ENCODE measurements at places on chromosomes 1 and 21. TPM values are rescaled to one million over a fixed set of nuclear protein-coding genes. Genes with fewer than 3 reads are reported as not detected.

DNA sequence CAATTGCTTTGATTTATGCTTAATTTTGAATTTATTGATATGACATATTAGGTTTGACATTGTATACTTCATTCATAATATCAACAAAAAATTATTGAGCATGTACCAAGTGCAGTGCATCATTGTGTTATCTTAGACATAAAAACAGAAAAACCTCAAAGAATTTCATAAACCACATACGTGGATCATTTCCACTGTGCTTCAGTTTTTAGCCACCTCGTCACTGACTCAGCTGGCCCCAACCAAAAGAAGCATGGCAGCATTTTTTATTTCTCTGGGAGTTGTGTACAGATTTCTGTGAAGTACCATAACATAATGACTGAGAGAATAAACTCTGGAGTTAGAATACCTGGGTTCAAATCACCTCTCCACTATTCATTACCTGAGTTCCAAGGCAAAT lies 95.6 kb upstream of the C1orf87 start:
- H3K4me3 ChIP-seq: no peak overlapping the region
- H3K4me1 ChIP-seq: no peaks in the 10 kb centered on the region
- no peaks in the 10 kb centered on the region for H3K36me3 ChIP-seq
- no peak for DNase-seq
- no peaks in the 10 kb centered on the region for H3K27me3 ChIP-seq

DNA sequence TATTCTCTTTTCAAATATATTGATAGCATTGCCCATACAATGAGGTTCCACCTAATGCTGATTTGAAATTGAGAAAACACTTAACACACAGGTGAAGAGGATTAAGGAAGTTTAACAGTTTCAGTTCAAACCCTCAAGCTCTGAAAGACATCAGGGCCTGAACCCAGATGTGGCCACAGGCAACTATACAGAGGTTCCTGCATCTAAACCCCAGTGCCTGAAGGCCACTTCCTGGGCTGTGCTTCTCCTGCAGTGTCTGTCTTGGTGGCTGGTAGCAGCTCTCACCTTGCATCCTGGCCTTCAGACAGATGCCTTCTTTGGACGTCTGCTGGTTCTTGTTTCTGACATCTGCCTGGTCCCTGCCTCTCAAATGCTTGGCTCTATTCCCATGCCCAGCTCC lies 25.1 kb upstream of the NGF start:
- no peaks in the 10 kb centered on the region for H3K36me3 ChIP-seq
- H3K27me3 ChIP-seq: peaks cover 2% of the 10 kb centered on the region
- H3K27ac ChIP-seq: no peak overlapping the region
- no peak for DNase-seq

The STK40 gene
- total RNA-seq: 44.4 TPM

DNA sequence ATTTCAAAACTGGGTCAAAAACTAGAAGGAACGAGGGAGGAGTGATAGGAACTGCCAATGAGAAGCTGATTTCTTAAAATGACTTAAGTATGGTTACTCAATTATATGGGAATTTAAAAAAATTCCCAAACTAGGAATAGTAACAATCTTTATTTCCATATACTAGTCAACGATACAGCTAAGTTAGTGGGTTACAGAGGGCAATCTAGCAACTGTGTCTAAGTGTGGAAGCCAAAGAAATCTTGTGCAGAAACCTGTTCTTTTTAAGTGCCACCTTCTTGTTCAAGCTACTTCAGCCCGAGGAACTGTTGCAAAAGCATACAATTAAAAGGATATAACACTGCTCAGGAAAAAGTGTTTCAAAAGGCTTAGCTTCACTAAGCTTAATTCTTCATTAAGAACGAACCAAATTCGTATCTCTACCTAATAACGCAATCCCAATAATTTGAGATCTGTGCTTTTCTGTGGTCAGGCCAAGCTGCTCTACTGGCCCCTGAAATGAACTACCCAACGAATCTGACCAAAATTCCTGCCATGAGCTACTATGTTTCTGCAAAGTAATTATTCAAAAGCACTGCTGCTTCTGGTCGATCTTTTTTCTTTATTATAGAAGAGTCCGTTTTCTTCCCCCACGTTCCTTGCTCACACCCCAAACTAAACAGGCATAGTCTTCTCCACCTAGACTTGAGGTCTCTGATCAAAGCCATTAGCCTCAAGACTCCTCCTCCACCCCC lies 1.8 kb downstream of the USP24 start:
- DNase-seq: no peak
- peak overlapping the region; percentile 86 for H3K27ac ChIP-seq
- peak overlapping the region; percentile 83 for H3K4me3 ChIP-seq

The MYOC gene
- total RNA-seq: not detected

The IFNGR2 gene
- total RNA-seq: 9.8 TPM

DNA sequence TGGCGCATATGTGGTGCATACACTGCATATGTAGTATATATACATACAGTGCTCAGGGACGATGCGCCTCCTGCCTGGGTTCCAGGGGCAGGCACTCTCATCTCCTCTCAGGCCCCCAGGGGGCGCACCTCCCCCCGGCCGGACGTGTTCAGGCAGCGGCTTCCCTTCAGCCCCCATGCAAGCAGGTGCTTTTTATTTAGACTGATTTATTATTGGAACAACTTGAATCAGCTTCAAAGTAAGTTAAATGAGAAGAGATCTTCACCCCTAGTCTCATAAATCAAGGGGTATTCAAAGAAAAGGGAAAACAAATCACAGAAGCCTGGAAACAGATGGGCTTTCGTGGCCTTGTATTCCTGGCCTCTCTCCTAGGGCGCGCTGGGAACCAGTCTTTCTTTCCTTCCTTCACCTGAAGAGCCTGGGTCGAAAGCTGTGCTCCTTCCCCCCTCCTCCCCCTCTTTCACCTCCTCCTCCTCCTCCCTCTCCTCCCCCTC lies 64.6 kb downstream of the UBIAD1 start:
- no peak overlapping the region for H3K4me3 ChIP-seq
- H3K27me3 ChIP-seq: peaks cover 18% of the 10 kb centered on the region
- peaks cover 6% of the 10 kb centered on the region for H3K4me1 ChIP-seq
- peak; percentile 85 for DNase-seq

GRCh38 chr1:35935442-35936388 lies 4.8 kb downstream of the AGO3 start:
- H3K27ac ChIP-seq: no peak overlapping the region
- H3K27me3 ChIP-seq: no peaks in the 10 kb centered on the region
- H3K4me3 ChIP-seq: no peak overlapping the region
- peaks cover 38% of the 10 kb centered on the region for H3K4me1 ChIP-seq

GRCh38 chr1:44084998-44085675 lies 33.5 kb upstream of the KLF17 start:
- H3K27me3 ChIP-seq: peaks cover 26% of the 10 kb centered on the region
- no peaks in the 10 kb centered on the region for H3K4me1 ChIP-seq
- no peak overlapping the region for H3K27ac ChIP-seq
- no peaks in the 10 kb centered on the region for H3K36me3 ChIP-seq
- no peak for DNase-seq
- no peak overlapping the region for H3K4me3 ChIP-seq

GRCh38 chr1:41372600-41372993 lies 11.4 kb downstream of the FOXO6 start:
- no peaks in the 10 kb centered on the region for H3K4me1 ChIP-seq
- no peak overlapping the region for H3K4me3 ChIP-seq
- no peaks in the 10 kb centered on the region for H3K36me3 ChIP-seq

The FAM131C gene
- total RNA-seq: 0.87 TPM

The HSD17B7 gene
- total RNA-seq: 28.8 TPM

The PLA2G2A gene
- not detected for total RNA-seq

GRCh38 chr1:32606565-32607371 lies 43.6 kb downstream of the ZBTB8OS start:
- H3K27ac ChIP-seq: no peak overlapping the region
- H3K4me1 ChIP-seq: no peaks in the 10 kb centered on the region
- no peak overlapping the region for H3K4me3 ChIP-seq
- H3K36me3 ChIP-seq: no peaks in the 10 kb centered on the region

- no peak for DNase-seq
- H3K36me3 ChIP-seq: no peaks in the 10 kb centered on the region
- no peak overlapping the region for H3K4me3 ChIP-seq
- peaks cover 2% of the 10 kb centered on the region for H3K27me3 ChIP-seq
Measured at GRCh38 chr1:100631015-100631551, 88.5 kb upstream of the VCAM1 start.

The S100A7A gene
- total RNA-seq: not detected

The TFF3 gene
- total RNA-seq: not detected

- H3K27ac ChIP-seq: no peak within 1 kb of the TSS
- no peak for DNase-seq
- peaks cover 25% of the 10 kb centered on the region for H3K27me3 ChIP-seq
- no peak within 1 kb of the TSS for H3K4me3 ChIP-seq
- no peaks in the 10 kb centered on the region for H3K4me1 ChIP-seq
Measured at GRCh38 chr1:159439422-159439821, at the start of gene OR10J1. OR10J1 (plus strand) TSS chr1:159439722; CDS start chr1:159439792, 70 bp downstream.

The PLD5 gene
- total RNA-seq: not detected

The CYP4X1 gene
- total RNA-seq: not detected

DNA sequence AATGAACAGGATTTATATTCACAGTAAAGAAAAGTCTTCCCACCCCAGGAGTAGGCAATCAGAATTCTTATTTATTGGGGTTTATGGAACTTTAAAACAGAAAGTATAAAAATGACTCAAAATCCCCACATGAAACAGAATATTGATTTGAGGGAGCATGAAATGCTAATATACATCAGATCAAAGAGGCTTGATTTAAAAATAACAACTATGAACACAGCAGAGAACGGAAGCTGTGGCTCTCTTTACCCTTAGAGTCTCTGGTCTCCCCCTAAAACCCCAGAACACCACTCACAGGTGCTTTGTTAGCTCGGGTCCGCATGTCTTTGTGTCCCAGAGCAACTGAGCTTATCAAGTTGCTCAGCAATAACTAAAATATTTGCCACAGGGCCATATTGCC lies 31.2 kb upstream of the FASLG start:
- H3K27me3 ChIP-seq: peaks cover 8% of the 10 kb centered on the region
- no peaks in the 10 kb centered on the region for H3K36me3 ChIP-seq
- DNase-seq: peak; percentile 28

DNA sequence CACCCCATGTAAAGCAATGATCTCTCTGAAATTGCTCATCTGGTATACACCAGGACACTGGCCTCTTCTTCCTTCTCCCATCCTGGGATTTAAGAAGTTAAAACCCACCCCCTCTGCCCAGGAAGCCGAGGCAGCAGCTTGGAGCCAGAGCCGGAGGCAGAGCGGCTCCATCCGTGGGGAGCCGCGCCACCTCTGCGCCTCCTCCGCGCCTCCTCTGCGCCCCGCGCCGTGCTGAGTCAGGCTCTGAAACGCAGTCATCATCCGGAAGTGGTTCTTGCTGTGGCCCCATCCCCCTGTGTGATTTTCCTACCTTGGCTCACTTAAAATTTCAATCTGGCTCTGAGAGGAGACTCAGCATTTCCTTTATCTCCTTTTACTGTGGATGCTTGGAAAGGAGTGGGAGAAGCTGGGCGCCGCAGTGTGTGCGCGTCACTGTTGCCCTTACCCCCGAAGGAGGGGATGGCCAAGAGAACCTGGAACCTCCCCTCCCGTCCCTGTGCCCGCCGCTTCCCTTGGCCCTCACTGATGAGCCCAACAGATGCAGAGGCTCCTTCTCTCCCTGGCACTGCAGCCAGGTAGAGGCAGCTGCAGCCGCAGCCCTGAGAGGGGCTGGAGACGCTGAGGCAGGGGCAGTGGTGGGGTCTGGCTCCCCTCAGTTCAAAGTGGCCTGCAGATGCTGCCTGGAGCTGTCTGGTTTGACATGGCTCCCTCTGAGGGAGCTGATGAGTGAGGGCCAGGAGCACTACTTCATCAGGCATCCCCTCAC lies 15.3 kb upstream of the NPHP4 start:
- H3K4me3 ChIP-seq: no peak overlapping the region
- no peak overlapping the region for H3K27ac ChIP-seq
- no peaks in the 10 kb centered on the region for H3K36me3 ChIP-seq
- peaks cover 15% of the 10 kb centered on the region for H3K4me1 ChIP-seq

DNA sequence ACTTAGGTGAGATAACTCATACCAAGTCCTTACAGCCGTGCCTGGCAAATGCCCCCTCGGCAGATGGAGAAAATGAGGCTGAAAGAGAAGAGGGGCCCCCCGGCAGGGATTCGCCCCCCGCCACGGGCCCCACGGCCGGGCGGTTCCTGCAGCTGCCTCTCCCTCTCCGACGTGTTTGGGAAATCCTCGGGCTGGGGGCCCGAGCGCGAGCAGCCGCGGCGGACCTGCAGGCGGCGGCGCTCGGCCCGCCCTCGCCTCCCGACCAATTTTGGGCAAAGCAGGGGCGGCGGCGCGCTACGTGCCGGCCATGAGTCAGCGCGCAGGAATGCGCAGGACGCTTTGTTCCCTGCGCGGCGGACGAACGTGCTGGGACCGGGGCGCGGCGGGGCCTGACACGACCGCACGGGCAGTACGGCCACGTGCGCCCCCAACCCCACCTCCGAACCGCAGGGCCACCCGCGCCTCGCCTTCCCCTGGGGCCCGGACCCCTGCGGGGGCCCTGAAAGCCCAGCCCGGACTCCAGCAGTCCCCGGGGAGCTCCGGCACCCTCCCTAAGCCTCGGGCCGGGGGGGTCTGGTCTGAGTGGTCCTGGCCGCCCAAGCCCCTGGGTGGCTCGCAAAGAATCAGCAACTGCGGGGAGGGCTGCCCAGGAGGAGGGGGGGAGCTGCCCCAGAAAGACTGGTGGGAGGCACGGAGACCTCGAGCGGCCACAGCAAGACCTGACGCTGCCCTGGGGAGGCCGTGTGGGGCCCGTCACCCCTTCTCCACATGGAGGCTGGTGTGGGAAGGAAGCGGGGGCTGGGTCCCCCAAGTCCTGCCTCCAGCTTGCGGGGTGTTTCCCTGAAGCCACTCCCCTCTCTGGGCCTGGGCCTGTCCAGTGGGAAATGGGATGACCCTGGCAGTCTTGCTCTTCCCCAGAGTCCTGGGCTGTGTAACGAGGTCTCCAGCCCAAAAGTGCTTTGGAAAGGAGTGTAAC lies 11.9 kb upstream of the EDN2 start:
- peaks cover 15% of the 10 kb centered on the region for H3K27me3 ChIP-seq
- H3K4me3 ChIP-seq: peak overlapping the region; percentile 48
- no peak overlapping the region for H3K27ac ChIP-seq
- peak; percentile 72 for DNase-seq
- H3K4me1 ChIP-seq: peaks cover 6% of the 10 kb centered on the region
- H3K36me3 ChIP-seq: no peaks in the 10 kb centered on the region

GRCh38 chr1:111598544-111598943 lies 21.0 kb upstream of the RAP1A start:
- H3K27ac ChIP-seq: peak overlapping the region; percentile 88
- peak overlapping the region; percentile 40 for H3K4me3 ChIP-seq
- peaks cover 97% of the 10 kb centered on the region for H3K4me1 ChIP-seq
- DNase-seq: peak; percentile 63
- no peaks in the 10 kb centered on the region for H3K27me3 ChIP-seq
- peaks cover 12% of the 10 kb centered on the region for H3K36me3 ChIP-seq
